ENCODE measurements at places on chromosomes 3 and 15.

DNA sequence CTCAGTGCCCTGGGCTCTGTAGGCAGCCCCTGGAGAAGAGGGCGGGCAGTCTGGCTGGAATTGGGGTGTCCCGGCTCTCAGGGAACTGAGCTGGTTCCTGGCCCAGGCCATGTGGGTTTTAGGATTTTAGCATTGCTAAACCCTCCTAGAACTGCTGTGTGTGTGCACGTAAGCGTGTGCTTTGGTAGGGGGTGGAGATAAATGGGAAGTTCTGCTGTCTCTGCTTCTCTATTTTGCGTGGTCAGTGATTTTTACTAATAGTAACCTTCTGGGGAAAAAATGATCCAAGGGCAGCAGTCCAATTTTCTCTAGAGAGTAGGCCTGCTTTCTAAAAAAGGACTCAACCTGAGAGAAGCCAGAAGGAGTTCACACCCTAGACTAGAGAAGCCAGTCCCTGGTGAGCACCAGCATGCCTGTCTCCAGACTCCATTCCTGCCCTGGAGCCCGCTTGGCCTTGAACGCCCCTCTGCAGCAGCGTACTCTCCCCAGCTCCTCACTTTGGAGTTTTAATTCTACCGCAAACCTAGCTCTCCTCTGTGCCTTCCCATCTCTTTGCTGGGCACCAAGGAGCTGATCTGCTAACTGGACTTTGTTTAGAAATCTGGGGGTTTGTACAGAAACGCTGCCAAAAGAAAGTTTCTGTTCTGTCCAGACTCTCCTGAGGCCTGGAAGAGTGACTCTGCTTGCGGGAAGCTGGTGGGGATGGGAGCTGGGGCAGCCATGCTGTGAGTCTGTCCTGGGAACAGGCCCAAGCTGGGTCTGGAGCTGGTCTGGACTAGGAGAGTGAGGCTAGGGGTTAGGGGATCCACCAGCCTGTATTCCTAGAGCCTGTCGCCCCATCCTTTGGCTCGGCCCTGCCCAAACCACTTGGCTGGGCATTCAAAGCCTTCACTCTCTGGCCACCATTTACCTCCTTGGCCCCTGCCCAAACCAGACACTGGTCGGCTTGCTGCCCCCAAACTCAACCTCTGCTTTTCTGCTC lies 19.7 kb downstream of the CORO2B start:
- no peak for DNase-seq

DNA sequence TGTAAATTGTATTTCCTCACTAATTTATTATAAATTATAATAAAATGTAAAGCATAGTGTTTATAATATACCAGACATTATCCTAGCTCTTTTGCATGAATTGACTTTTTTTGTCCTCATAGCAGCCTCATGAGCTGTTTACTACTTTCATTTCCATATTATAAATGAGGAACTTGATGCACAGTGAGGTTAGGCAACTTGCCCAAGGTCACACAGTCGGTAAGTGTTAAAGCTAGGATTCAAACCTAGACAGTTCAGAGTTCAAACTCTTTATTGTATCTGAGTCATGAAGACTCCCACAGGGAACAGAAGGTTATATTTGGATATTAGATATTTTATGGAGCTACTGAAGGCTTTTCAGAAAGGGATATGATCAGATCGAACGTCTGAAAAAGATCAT lies 322.2 kb upstream of the SATB1 start:
- no peak for DNase-seq

- DNase-seq, result no peak
Observed at GRCh38 chr3:41324156-41324475, 124.8 kb downstream of the CTNNB1 start.

DNA sequence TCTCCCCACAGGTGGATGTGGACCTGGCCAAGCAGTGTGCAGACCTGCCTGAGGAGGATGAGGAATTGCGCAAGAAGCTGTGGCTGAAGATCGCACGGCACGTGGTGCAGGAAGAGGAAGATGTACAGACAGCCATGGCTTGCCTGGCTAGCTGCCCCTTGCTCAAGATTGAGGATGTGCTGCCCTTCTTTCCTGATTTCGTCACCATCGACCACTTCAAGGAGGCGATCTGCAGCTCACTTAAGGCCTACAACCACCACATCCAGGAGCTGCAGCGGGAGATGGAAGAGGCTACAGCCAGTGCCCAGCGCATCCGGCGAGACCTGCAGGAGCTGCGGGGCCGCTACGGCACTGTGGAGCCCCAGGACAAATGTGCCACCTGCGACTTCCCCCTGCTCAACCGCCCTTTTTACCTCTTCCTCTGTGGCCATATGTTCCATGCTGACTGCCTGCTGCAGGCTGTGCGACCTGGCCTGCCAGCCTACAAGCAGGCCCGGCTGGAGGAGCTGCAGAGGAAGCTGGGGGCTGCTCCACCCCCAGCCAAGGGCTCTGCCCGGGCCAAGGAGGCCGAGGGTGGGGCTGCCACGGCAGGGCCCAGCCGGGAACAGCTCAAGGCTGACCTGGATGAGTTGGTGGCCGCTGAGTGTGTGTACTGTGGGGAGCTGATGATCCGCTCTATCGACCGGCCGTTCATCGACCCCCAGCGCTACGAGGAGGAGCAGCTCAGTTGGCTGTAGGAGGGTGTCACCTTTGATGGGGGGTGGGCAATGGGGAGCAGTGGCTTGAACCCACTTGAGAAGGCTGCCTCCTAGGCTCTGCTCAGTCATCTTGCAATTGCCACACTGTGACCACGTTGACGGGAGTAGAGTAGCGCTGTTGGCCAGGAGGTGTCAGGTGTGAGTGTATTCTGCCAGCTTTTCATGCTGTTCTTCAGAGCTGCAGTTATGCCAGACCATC lies 8.6 kb downstream of the VPS18 start:
- DNase-seq, result no peak

- no peak for DNase-seq
Observed at GRCh38 chr3:74281705-74282104, 332.8 kb downstream of the CNTN3 start.

DNA sequence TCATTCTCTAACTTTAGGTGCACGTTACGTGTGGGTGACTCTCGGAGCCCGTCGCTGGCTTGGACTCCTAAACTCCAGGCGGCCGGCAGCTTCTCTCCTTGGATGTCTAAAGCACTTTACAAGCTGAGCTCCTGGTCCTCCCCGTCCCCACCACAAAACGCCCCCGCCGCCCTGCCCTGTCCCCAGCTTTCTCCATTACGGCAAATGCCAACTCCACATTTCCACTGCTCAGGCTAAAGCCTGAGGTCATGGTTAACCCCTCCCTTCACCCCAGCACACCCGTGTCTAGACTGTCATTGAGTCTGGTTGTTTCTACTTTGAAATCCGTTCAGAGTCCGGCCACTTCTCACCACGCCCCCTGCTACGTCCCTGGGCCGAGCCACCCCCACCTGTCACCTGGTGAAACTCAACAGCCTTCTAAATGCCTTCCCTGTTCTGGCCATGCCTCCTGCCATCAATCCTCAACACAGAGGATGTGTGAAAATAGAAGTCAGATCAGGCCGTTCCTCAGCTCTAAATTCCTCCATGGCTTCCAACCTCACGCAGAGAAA lies 8.1 kb upstream of the PCSK6 start:
- DNase-seq, result no peak

- no peak for DNase-seq
Observed at GRCh38 chr3:172140499-172141391, 101.4 kb downstream of the FNDC3B start.

GRCh38 chr3:195558602-195559001 lies 15.5 kb upstream of the PPP1R2 start:
- DNase-seq, result no peak

GRCh38 chr15:39948817-39949216 lies 14.9 kb downstream of the EIF2AK4 start:
- no peak for DNase-seq

GRCh38 chr3:197591816-197592215 lies 36.0 kb upstream of the BDH1 start:
- no peak for DNase-seq

DNA sequence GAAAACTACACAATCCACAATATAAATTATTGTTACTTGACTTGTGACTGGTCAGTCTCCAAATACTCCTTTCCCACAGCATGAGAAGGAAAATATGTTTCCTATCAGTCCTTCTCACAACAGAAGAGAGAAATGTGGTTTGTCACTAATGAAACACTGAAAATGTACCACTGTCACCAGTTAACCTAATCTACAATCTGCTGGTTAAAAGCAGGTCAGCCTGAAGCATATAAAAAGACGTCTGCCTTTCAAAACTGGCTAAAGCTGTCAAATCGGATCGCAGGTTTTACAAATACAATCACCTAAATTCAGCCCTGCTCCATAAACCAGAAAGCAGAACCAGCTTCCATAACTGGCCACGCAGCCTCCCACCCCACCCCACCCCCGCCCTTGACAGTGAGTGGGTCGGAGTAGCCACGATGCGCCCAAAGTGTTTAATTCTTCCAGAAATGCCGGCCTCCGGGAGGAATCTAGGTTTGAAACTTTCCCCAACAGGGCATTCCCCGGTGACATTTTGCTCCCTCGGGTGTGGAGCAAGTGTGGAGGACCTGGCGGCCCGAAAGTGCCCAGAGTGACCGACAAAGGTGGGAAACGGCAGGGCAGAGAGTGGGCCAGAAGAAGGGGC lies 682 bp downstream of the ETFA start:
- peak; percentile 35 for DNase-seq

- DNase-seq, result no peak
Observed at GRCh38 chr3:114323546-114324254, 29.9 kb downstream of the TIGIT start.

Data from activated CD4-positive, alpha-beta T cell treated with anti-CD3 and anti-CD28 coated beads, Interleukin-2, amount 50 U/mL, for 48 hours (primary cell).